ENCODE measurements at places on chromosomes 1 and 21. TPM values are rescaled to one million over a fixed set of nuclear protein-coding genes. Genes with fewer than 3 reads are reported as not detected.

The WNT4 gene
- not detected for total RNA-seq

The SLC30A7 gene
- total RNA-seq = 32.7 TPM

The VANGL2 gene
- total RNA-seq = 1.8 TPM

The SLC2A1 gene
- 372 TPM for total RNA-seq

The KRTAP21-2 gene
- total RNA-seq = not detected

The ITLN2 gene
- not detected for total RNA-seq

The KRTAP26-1 gene
- total RNA-seq = not detected

The HSPA6 gene
- total RNA-seq = 0.16 TPM

The SUSD4 gene
- total RNA-seq = 0.14 TPM

The HECTD3 gene
- total RNA-seq = 20.9 TPM

The RSRP1 gene
- 23.1 TPM for total RNA-seq

GRCh38 chr1:110148961-110149360 lies 1.3 kb upstream of the SLC6A17 start:
- DNase-seq = no peak

GRCh38 chr1:177732178-177732577 lies 237.7 kb downstream of the SEC16B start:
- DNase-seq = no peak

- DNase-seq = peak; percentile 56
Measured at GRCh38 chr1:161440312-161440894, 64.9 kb upstream of the FCGR2A start.

- no peak for DNase-seq
Measured at GRCh38 chr1:155309423-155310021, 856 bp downstream of the FDPS start.

DNA sequence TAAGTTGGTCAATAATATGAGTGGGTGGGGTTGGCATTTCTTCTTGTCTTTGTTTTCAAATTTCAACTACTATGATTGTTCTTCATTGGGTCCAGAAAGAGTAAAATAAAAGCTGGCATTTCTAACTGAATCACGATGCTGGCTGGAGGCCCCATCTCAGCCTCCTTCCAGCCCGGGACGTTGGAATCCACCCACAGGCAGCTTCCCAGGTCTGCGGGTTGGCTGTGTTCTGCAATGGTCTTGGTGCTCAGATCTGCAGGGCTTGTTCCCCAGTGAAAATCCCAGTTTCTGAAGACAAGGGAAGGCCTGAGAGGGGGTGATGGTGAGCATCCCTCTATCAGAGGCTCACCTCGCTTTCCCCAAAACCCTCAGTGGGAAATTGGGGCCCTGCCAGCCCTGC lies 54.7 kb upstream of the ARHGEF16 start:
- no peak for DNase-seq

- no peak for DNase-seq
Measured at GRCh38 chr1:52915211-52915854, 6.2 kb downstream of the ECHDC2 start.

DNA sequence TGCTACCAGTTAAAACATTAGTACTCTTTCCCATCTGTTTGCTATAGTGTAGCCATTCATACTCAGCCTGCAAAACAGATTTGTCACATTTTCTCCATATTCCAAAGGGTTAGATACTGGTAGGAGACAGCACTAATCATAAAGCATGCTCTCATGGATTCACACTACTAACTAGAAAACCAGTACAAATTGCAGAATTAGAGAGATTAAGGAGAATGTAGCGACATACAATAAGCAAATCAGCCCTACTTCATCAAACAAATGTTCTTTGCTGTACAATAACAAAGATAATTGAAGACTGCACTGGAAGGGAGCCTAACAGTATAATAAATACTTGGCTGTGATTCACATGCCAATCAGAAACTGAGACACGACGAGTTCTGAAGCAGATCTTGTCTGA lies 368.0 kb upstream of the PRMT6 start:
- DNase-seq = no peak

- peak; percentile 24 for DNase-seq
Measured at GRCh38 chr1:55214934-55215193, 300 bp downstream of the USP24 start.

DNA sequence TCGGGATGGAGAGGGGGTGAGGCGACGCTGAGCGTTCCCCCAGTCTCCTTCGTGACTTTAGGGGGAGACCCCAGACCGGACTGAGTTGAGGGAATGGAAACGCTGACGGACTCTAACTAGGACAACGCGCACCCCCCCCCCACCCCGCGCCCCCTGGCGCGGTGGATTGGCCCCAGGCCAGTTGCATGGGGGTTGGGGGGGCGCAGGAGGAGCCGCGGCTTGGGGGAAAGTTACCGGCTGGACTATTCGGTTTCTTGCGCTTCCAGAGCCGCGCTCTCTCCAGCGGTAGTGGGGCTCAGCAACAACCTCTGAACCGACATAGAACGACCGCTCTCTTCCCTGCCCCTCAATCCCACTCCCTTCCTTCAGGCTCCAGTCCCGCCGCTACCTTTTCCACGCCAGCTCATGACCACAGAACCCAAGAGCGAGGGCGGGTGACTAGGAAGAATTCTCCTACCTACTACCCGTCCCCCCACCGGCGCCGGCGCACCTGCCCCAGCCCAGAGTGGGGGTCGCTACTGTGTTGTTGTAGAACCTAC lies 694 bp downstream of the ZBTB7B start:
- DNase-seq = no peak

DNA sequence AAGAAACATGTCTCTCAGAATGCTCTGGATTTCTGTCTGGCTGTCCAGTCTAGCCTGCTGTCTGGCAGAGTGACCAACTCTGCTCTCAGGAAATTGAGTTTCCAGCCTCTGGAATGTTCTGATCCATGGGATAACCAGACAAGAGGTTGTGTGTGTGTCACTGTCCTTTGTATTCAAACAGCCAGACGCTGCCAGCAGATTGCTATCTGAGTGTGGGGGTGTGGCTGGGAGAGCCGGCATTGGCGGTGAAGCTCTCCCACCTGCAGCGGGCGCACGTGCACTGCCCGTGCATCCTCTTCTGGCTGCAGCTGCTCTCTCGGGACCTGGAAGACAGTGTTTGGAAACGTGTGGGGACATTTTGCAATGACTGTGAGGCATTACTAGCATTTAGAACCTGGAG lies 26.1 kb downstream of the PKP1 start:
- peak; percentile 53 for DNase-seq

DNA sequence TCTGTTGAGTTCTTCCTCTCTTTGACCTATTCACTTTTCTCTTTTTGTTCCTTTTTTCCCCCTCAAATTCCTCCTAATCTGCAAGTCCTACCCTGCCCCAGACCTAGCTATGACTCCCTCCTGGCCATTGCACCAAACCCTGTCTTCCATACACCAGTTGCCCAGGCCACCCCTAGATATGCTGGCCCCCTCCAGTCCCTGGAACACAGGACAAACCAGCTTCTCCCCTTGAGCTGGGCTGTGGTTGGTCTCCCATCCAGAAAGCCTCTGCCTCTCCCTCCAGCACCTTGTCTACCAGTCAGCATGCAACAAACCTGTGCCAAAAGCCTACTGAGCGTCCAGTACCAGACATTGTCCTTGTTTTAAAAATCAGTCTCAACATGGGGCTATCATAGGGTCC lies 59.4 kb downstream of the ELK4 start:
- no peak for DNase-seq

DNA sequence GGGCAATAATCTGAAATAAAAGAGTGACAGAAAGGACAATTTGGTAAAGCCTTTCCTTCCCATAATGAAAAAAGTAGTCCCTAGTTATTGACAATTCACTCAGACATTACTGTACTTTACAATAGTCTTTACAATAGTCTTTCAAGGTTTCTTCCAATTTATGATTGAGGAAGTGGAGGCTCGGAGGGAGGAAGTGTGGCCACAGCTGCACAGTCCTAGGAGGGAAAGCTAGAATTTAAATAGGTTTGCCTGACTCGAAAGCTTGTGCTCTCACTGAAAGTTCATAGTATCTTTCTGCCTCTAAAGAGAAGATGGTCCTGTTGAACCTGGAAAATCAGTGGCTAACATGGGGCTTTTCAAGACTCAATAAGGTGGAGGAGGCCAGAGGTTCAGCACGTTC lies 203.2 kb downstream of the SDCCAG8 start:
- DNase-seq = no peak

DNA sequence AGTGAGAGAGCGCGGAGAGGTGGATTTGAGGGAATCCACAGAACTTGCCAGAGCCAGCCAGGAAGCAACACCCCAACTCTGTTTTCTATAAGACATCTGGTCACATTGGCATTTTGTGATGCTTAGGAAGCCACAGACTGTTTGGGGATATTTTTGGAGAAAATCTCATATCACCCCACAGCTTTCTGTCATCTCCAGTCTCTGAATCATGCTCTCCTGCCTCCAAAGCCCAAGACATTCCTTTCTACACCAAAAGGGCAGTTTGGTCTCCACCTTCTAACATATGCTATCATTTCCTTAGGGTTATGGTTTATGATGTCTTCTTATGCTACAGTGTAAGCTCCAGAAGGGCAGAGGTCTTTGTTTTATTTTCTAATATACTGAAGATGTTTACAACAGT lies 14.4 kb upstream of the BCL10 start:
- no peak for DNase-seq

DNA sequence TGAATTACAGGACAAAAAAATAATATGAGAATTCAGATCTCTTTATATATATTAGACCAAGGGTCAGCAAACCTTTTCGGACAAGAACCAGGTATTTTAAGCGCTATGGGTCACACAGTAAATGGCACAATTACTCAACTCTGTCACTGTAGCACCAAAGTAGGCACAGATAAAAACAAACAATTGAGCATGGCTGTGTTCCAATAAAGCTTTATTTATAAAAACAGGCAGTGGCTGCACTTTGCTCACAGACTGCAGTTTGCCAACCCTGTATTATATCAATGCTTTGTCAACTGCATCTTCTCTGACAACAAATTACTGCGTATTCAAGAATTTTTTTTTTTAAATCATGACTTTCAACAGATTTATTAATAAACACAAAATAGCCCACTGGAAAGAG lies 29.8 kb downstream of the EDEM3 start:
- no peak for DNase-seq

DNA sequence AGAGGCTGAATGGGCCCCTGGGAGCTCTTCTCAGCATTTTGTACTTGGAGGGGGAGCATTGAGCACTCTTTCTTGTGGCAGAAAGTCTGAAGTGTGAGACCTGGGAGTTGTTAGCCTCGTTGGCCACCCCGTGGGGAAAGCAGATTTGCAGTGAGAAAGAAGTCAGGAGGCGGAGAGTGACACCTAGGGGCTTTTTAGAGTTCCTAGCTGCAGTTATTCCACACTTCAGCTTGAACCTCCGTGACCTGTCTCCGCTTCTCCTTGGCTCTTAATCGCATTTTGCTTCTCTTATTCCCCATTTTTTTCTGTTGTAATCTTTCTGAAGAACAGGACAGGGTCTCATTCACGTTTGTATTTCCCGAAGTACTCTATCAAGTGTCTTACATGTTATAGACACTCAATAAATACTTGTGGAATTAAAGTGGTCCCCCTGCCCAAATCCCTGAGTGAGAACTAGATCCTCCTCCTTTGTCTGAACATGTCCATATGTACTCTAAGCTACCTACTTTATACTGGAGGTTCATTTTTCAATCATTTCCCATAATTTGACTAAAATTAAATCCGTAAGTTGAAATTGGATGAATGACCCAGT lies 14.5 kb upstream of the C1orf141 start:
- DNase-seq = peak; percentile 79

GRCh38 chr1:10903821-10904220 lies 107.4 kb upstream of the CASZ1 start:
- DNase-seq = no peak

- DNase-seq = no peak
Measured at GRCh38 chr1:62228883-62229187, 34.2 kb downstream of the L1TD1 start.

DNA sequence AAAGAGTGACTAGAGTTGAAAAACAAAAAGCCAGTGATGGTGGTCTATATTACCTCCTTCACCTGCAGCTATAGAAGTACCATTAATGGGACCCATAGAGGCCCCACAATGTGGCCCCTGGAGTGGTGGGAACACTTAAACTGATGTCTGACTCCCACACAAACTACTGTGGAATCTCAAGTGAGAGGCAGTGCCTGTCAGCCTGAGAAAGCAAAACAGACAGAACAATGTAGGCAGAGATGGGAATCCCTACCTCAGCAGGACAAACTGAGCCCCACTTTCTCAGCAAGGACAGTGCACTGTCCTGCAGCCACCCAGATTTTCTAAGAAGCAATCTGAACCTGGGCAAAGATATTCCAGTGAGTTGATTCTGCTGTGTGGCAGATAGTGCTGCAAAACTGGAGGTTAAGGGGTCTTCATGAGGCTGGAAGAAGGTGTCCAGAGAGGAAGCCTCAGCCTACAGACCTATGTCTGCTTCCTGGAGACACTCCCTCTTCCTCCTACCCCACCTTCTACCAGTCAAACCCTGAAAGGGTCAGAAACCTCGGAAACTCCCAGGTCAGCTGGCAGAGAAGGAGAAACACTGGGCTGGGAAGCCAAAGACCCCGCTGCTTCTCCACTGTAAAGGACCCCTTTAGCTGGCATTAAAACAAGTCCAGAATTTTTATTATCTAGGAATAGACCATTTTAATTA lies 228.7 kb downstream of the C1orf94 start:
- DNase-seq = no peak

- DNase-seq = peak; percentile 67
Measured at GRCh38 chr21:31136891-31137290, 98.6 kb upstream of the KRTAP19-8 start.

DNA sequence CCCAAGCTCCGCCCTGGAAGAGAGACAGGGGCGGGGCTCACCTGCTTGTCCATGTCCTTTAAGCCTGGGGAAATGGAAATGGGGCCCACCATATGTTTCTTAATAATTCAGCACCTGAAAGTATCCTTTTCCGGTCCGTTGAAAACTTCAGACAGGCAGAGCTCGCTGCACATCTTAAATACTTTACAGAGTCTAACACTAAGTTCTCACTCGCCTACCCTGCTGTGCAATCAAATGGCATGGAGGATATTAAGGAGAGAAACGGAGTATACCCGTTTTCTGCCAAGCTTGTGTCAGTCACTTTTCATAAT lies 467 bp upstream of the CC2D1B start:
- no peak for DNase-seq

DNA sequence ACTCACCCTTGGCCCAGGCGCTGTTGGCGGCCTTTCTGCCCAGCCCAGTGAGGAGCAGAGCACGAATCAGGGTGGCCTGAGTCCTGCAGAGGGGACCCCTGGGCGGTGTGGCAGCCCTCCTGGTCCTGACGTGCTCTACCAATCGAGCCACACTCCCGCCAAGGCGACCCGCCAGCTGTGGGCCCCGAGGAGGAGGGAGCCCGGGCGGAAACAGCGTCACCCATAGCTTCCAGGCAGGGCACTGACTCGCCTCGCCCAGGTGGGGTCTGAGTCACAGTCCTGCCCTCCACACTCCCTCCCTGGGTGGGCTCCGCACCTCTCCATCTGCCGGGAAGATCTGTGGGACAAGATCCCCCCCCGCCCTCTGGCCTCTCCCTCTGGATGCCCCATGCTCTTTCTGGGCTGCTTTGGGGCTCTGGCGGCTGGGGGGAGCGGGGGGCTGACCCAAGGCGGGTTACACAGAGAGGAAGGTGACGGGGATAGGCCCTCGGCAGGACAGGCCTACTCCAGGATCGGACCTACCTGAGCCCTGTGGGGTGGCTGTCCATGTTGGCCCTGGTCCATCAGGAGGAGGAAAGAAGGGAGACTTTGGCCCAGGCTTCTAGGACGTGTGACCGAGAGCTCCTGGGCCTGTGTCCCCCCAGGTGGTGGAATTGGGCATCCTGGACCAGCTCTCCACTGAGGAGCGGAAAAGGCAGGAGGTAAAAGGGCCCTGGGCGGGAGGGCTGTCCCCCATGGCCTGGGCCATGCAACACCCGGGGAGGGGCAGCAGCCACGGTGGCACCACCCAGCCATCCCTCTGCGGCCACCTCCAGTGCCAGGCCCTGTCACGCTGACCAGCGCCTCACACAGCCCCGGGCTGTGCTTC lies 14.0 kb downstream of the ARHGEF16 start:
- no peak for DNase-seq

GRCh38 chr1:5690291-5690690 lies 301.9 kb downstream of the NPHP4 start:
- DNase-seq = no peak
